Right lobe of liver (tissue), 6 donors: ENCODE measurements at places on chromosomes 12 and 14.
A peak's percentile ranks its signal among the peaks of the same experiment; 100 is the strongest.

GRCh38 chr14:86203843-86204242 is 673.9 kb downstream of the FLRT2 start:
- no peak for DNase-seq

DNA sequence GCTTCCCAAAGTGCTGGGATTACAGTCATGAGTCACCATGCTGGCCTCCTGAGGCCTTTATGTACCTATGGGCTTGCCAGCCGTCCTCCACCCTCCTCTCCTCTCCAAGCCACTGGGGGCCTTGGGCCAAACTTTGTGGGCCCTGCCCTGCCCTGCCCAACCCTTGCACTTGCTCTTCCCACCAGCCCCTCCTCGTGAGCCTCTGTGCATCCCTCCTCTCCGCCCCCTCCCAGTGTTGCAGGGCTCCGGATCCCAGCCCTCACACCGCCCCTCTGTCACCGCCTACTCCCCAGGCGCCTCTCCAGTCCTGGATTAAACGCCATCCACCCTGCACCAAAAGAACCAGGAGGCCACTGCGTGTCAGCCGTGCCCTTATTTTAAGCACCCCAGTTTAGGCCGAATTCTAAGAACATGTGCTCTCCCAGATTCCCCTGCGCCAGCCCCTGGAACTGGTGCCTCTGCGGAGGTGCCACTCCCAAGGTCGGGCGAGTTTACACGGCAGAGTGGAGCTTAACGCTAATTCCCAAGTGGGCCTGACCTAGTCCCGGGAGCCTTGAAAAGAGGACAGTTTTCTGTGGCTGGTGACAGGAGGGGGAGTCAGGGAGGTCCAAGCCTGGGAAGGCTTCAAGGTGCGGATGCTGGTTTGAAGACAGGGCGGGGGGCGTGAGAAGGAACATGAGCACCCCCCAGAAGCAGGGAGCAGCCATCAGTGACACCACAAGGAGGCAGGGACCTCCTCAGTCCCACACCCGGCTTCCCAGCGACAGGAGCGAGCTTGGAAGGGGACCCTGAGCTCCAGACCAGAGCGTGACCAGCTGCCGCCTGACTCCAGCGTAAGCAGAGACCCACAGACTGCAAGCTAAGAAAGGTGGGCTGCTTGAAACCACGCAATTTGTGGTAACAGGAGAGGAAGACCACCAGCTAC is 21.2 kb upstream of the CDCA4 start:
- no peak for DNase-seq

DNA sequence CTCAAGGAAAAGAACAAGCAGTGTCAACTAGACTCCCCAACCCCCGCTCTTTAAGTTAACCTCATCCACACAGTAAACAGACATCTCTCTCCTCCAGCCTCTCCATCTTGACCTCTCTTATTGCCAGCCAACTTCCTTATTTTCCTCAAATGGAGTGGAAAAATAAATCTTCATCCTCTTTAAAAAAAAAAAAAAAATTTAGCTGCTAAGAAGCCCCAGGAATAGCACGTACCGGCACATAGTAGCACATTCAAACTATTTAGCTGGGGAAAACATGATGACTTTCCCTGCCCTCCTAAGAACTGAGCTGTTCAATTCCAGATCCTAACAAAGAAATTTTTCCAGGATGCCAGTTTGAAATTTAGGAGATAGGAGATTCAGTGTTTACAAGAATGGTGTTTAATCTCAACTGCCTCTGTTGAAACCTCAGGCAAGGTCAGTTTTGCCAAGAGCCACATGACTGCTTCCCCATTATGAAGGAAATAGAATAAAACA is 90.8 kb downstream of the EPS8 start:
- no peak for DNase-seq

DNA sequence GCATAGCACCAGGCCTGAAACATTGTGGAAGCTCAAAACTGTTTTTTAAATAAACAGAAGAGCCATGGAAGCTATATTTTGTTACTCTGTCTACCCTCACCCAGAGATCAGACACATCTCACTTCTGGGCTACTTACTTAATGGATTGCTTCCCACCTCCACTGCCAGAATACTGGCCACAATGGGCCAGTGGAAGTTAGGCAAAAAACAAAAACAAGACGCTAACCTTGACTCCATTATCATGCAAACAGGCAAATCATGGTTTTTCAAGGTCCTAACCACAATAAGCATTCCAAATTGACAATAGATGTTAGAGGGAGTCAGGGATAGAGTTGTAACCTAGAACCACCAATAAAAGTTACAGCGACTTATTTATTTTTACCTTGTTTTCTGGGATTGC is 52.7 kb upstream of the PTCSC3 start:
- DNase-seq: no peak

- no peak for DNase-seq
Observed at GRCh38 chr12:104022786-104023185, 27.2 kb downstream of the GLT8D2 start.

- DNase-seq: no peak
Observed at GRCh38 chr14:80117876-80118275, 93.4 kb downstream of the DIO2 start.

GRCh38 chr12:94863321-94864035 is 140.0 kb downstream of the NDUFA12 start:
- no peak for DNase-seq

DNA sequence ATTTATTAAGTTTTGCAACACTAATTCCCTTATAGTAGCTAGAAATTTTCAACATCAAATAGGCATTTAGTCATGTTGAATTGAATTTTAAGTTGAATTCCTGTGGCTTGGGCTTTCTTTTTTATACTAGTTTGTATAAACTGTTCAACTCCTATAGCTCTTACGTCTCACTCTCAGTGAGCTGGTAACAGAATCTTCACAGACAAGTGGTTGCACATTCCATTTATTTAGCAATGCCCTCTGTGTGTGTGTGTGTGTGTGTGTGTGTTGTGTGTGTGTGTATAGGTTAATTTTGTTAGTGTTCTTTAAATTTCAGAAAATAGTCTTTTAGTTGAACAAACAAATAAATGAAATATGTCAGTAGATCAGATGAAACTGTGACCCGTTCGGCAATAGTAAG is 425.0 kb downstream of the NPAS3 start:
- DNase-seq: no peak

DNA sequence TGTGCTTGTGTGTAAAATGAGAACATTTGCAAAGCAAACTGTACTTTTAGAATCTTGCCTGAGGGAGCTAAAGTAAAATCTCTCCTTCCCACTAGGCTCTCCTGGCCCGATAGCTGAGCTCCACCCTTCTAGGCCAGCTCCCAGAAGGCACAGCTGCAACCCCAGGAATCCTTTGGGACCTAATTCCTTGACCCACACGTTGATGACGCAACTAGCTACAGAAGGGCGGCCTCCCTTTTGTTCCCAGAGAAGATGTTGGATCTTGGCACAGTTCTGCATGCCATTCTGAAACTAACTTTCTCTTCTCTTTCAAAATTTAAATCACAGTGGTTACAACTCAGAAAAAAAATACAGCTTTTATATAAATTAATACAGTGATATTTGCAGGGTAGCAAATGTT is 268.1 kb downstream of the EGLN3 start:
- DNase-seq: no peak

- no peak for DNase-seq
Observed at GRCh38 chr12:41120211-41120610, 67.9 kb upstream of the PDZRN4 start.

DNA sequence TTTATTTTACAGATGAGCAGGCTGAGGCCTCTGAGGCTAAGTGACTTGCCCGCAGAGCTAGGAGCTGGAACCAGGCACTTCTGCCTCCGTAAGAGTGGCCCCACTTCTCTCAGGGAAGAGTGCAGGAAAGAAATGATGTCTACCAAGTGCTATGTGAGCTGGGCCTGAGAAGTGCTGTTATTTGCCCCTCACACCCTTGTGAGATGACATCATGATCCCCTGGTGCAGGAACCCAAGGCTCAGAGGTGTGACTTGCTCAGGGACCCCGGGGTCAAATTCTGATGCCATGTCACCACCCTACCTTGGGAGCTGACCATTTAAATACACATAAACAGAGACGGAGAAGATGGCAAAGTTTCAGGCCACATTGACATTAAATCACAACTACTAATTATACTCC is 63.7 kb upstream of the DDX11 start:
- DNase-seq: no peak

DNA sequence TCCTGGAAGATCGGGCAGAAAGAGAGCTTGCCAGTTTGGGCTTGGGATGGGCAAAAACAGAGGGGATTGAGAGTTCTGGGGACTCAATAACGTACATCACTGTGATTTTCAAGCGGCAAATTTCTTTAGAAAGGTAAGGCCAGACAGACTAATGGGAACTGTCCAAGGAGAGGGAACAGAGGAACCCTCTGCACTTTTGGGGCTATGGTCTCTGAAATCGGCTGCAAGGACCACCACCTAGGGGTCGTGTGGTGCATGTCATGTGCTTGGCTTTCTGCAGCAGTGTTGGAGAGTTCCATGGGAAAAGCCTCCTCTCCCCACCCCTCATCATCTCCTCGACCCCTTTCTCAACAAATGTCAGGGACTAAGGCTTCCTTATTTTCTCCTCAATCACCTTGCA is 79.6 kb downstream of the PPM1A start:
- no peak for DNase-seq

DNA sequence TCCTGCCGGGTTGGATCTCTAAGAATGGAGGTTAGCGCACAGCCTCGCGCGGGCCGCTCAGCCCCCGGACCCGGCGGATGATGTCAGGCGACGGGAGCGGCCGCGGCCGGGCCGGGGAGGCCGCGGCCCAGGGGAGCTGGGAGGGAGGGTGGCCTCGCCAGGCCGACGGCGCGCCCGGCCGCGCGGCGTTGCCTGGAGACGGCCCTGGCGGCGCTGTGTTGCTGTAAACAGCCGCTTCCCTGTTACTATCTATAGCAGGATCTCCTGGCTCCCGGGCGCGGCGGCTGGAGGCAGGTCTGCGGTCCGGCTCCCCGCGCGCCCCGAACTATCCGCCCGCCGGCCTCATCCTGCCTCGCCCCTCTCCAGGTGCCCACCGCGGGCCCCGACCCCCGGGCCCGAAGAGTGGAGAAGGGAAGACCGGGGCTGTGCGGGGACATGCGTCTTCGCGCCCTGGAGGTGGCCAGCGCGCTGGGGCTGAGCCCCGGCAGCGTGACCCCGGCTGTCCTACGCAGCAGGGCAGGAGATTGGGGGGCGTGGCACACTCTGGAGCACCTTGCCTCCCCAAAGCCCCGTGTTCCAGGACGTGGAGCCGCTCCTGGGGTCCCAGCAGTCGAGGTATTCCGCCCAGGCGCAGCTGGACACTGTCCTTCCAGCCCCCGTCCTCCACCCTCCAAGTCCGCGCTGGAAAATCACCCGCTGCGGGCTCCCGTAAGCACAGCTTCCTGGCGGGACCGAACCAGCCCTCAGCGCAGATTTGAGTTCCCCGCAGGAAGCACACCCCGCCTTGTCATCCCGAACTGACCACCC is 1.4 kb upstream of the FOS start:
- DNase-seq: peak; percentile 92

GRCh38 chr12:46946137-46946536 is 120.3 kb upstream of the SLC38A4 start:
- DNase-seq: no peak

DNA sequence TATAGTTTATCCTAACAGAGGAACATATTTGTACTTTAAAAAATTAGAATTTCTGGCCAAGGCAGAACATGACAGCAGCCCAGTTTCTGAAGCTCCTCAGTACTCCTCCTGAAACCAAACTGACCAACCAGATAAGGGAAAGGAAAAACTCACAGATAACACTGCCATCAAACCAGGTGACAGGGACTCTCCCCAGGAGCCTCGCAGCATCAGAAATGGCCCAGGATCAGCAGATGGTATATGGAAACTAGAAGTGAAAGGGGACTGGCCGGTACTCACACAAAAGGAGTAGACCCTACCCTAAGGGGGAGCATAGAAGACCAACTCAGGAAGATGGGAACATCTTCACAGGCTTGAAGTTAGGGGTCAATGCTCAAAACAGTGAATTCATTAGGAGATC is 22.0 kb downstream of the GALC start:
- DNase-seq: no peak

- no peak for DNase-seq
Observed at GRCh38 chr12:64057706-64058105, 164.4 kb downstream of the KICS2 start.

- no peak for DNase-seq
Observed at GRCh38 chr14:100723830-100724437, 2.8 kb upstream of the DLK1 start.

DNA sequence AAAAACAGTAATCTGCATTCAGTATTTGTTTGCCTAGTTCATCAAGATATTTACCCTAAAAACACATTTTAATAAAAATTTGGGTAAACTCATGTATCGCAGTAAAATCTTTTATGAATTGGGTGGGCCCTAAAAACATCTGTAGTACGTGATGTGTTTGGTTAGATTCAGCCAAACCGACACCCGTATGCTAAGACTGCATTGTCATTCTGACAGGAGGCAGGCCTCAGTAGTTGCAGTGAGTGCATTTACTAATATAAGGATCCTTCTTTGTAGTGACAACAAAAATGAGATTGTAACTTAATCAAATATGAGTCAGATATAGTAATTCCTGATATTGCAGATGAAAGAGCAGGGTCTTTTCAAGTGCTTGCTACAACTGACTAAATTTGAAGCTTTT is 191.8 kb downstream of the SLC16A7 start:
- DNase-seq: no peak
